ENCODE measurements at places on chromosomes 5 and 9. TPM values are rescaled to one million over a fixed set of nuclear protein-coding genes. Genes with fewer than 3 reads are reported as not detected.

FGF1 gene
- 0.73 TPM for total RNA-seq

TMEM232 gene
- 2.7 TPM for total RNA-seq

IFNK gene
- total RNA-seq, result not detected

FOXD4L4 gene
- not detected for total RNA-seq

SLC46A2 gene
- not detected for total RNA-seq

CBY3 gene
- total RNA-seq, result not detected

NMUR2 gene
- total RNA-seq, result not detected

TCOF1 gene
- total RNA-seq, result 28.6 TPM

SLC9A3 gene
- total RNA-seq, result 1.7 TPM

TRIM14 gene
- total RNA-seq, result 0.76 TPM

RAPGEF1 gene
- 94.3 TPM for total RNA-seq

CORO2A gene
- 1.8 TPM for total RNA-seq

TAF11L2 gene
- not detected for total RNA-seq

C8G gene
- 1.3 TPM for total RNA-seq

ARHGEF37 gene
- total RNA-seq, result 8.9 TPM

FBP2 gene
- not detected for total RNA-seq

PCDHGB2 gene
- 0.59 TPM for total RNA-seq

IL5 gene
- not detected for total RNA-seq

RNF208 gene
- 7.2 TPM for total RNA-seq

GMCL2 gene
- total RNA-seq, result not detected

TXN gene
- 181 TPM for total RNA-seq

SHISAL2B gene
- not detected for total RNA-seq

TSTD2 gene
- total RNA-seq, result 28.4 TPM

ENTPD2 gene
- 0.46 TPM for total RNA-seq

ACTBL2 gene
- total RNA-seq, result not detected

AIF1L gene
- 31.1 TPM for total RNA-seq

C9orf152 gene
- not detected for total RNA-seq

TXNDC15 gene
- 68.2 TPM for total RNA-seq

MSMP gene
- not detected for total RNA-seq

CCDC192 gene
- not detected for total RNA-seq

BNC2 gene
- 66.2 TPM for total RNA-seq

SLC45A2 gene
- not detected for total RNA-seq

LCN15 gene
- not detected for total RNA-seq

PCDHA3 gene
- total RNA-seq, result 0.19 TPM

LHX6 gene
- total RNA-seq, result not detected

DMRT3 gene
- total RNA-seq, result not detected

CDO1 gene
- 6.6 TPM for total RNA-seq

LCN2 gene
- total RNA-seq, result not detected
